ENCODE measurements at places on chromosomes 12 and 14. TPM values are rescaled to one million over a fixed set of nuclear protein-coding genes. Genes with fewer than 3 reads are reported as not detected.

The PPFIA2 gene
- total RNA-seq: 2.6 TPM

The SH2B3 gene
- 22.4 TPM for total RNA-seq

The PYM1 gene
- 45.7 TPM for total RNA-seq

The TMEM30B gene
- 54.1 TPM for total RNA-seq

The ARHGAP5 gene
- total RNA-seq: 94.7 TPM

The EGLN3 gene
- total RNA-seq: 140 TPM

The AKAP5 gene
- total RNA-seq: 3.9 TPM

The SELPLG gene
- total RNA-seq: 6.0 TPM

The FITM1 gene
- total RNA-seq: 1.3 TPM

The KIF5A gene
- 9.1 TPM for total RNA-seq

The LRRK2 gene
- 1.6 TPM for total RNA-seq

The TDRD9 gene
- 0.98 TPM for total RNA-seq

The MSRB3 gene
- 8.1 TPM for total RNA-seq

The ERP27 gene
- total RNA-seq: 5.6 TPM

The SLC7A7 gene
- 7.6 TPM for total RNA-seq

The COX8C gene
- not detected for total RNA-seq

The SAMD15 gene
- total RNA-seq: 0.43 TPM

The SLC17A8 gene
- total RNA-seq: 3.0 TPM

The CEBPE gene
- not detected for total RNA-seq

The NPFF gene
- not detected for total RNA-seq

The HOXC6 gene
- 0.32 TPM for total RNA-seq

The KLRK1 gene
- total RNA-seq: 3.9 TPM

The KRT82 gene
- total RNA-seq: not detected

The TTC6 gene
- total RNA-seq: 4.8 TPM

The CRIP1 gene
- total RNA-seq: 144 TPM

The LALBA gene
- total RNA-seq: not detected

The ADAM21 gene
- total RNA-seq: not detected

The CFAP251 gene
- total RNA-seq: 0.14 TPM

The ALX1 gene
- total RNA-seq: not detected

The SLC8A3 gene
- total RNA-seq: 0.67 TPM

The NXPH4 gene
- 0.25 TPM for total RNA-seq

The KCNA5 gene
- total RNA-seq: 0.20 TPM

The PAPLN gene
- total RNA-seq: 5.6 TPM

The PMCH gene
- not detected for total RNA-seq

The FOXA1 gene
- 21.1 TPM for total RNA-seq

The LMBR1L gene
- 68.1 TPM for total RNA-seq

The CCDC88C gene
- total RNA-seq: 30.1 TPM

The HEATR5A gene
- 53.3 TPM for total RNA-seq

The INSM2 gene
- total RNA-seq: not detected

The BIN2 gene
- 9.8 TPM for total RNA-seq

The IRAK3 gene
- total RNA-seq: 11.1 TPM

The HOXC11 gene
- not detected for total RNA-seq

The C12orf56 gene
- not detected for total RNA-seq

The RHEBL1 gene
- 0.38 TPM for total RNA-seq

The EML5 gene
- total RNA-seq: 1.4 TPM

The PTGR2 gene
- 11.4 TPM for total RNA-seq

The CATSPERB gene
- 3.5 TPM for total RNA-seq

The MANSC4 gene
- not detected for total RNA-seq

The SERPINA10 gene
- 0.20 TPM for total RNA-seq

The SDR9C7 gene
- not detected for total RNA-seq

The AKAP6 gene
- 4.2 TPM for total RNA-seq
